ENCODE measurements at places on chromosomes 12 and 14. TPM values are rescaled to one million over a fixed set of nuclear protein-coding genes. Genes with fewer than 3 reads are reported as not detected.

Gene KLHL33
- total RNA-seq: 0.36 TPM

GRCh38 chr12:19810213-19810612 lies 370.9 kb downstream of the AEBP2 start:
- DNase-seq: no peak

GRCh38 chr14:91780452-91780851 lies 48.6 kb upstream of the CATSPERB start:
- no peak for DNase-seq

GRCh38 chr12:84856156-84856900 lies 56.3 kb downstream of the SLC6A15 start:
- no peak for DNase-seq

DNA sequence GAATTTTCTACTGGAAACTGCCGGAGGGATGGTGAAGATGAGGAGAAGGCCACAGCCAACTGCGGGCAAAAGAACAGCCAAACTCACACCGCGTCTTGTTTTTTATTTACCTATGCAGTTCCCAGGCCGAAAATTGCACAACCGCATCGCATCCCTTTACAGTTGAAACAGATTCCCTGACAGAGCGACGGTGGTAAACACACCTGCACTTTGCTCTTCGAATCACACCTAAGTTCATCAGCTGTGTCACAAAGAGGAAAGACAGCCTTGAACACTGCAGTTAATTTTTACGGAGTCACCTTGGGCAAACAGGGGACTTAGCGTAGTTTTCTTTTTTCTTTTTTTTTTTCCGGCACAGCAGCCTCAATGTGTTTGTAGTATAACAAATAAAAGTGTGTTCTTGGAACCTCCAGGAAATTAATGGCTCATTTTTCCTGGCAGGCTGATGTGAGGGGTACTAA lies 272.0 kb upstream of the DIO3 start:
- DNase-seq: no peak

DNA sequence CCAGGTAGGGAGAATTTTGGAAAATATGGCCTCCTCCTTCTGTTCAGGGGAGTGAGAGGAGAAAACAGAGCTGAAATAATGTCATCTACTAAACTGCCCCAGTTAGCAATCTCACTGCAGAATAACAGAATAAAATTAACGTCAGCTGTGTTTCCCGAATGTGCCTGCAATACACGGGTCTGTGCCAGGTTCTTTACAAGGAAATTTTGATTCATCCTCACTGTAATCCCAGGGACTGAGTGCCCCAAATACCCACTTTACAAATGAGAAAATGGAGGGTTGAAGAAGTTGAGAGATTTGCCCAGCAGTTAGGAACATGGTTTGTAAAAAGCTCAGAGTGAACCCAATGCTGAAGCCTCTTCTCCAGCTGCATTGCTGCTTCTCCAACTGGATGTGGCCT lies 21.3 kb upstream of the SERPINA6 start:
- DNase-seq: no peak

GRCh38 chr12:59382282-59383078 lies 213.3 kb upstream of the SLC16A7 start:
- no peak for DNase-seq

Gene ZFC3H1
- total RNA-seq: 54.5 TPM

Data from lower leg skin (tissue), 4 donors.